ENCODE measurements at places on chromosomes 2 and 18.

DNA sequence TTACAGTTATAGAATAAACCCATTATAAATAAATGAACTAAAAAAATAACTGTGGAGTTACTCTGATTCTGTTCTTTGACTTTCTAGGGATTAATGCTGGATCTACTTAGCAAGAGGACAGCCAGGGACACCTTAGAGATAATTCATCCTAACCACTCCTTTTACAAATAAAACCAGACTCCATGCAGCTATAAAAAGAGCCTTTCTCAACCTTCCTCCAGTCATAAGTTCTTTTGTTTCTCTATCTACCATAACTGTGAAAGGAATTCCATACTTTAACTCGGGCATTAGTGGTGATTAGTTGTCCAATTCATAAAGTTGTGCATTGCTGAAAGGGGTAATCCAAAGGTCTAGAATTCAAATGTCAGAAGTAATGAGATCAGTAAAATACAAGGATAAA is 682.4 kb downstream of the DPP10 start:
- no peak for DNase-seq

- peak; percentile 82 for DNase-seq
Observed at GRCh38 chr2:44955593-44956392, 14.3 kb downstream of the SIX3 start.

GRCh38 chr18:58216071-58216481 is 172.1 kb downstream of the NEDD4L start:
- DNase-seq: no peak

GRCh38 chr2:119085613-119086012 is 72.9 kb downstream of the C1QL2 start:
- DNase-seq: no peak

DNA sequence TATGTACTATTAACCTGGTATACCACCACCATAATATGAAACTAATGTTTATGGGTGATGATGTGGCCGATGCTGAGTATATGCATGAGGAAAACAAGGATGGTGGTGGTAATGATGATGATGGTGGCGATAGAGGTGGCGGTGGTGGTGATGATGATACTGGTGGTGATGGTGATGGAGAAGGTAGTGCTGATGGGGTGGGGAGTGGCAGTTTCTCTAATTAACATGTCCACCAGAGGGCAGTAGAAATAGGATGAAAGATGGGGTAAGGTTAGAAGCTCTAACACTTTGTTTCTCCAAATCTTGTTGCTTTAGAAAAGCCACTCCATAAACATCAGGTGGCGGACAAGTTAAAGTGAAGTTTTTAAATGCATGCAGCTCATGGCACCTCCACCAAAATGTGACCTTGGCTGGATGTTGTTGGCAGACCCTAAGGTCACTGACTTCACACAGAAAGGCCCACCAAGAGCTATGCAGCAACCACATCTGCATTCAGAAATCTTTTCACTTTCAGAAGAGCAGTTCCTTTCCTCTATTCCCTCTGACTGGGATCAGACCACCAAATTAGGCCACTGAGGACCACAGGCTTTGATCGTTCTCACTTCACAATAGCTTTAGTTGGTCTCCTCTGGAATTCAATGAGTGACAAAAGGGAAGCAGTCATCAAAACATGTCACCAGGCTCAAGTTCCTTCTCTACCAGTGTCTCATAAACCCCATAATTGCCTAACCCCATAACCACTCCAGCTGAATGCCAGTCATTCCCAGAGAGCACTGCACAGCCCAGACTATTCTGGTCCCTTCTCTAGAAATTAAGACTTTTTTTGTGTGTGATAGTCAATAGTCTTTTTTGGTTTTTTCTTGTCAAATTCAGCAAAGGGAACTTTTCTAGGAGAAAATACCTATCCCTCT is 7.5 kb upstream of the BCL11A start:
- DNase-seq: no peak

GRCh38 chr2:113863144-113863543 is 26.7 kb upstream of the ACTR3 start:
- DNase-seq: no peak

Data from left hindlimb (tissue), 1 donor.